CD8-positive, alpha-beta memory T cell (primary cell): ENCODE measurements at places on chromosomes 2 and 18.
A peak's percentile ranks its signal among the peaks of the same experiment; 100 is the strongest.

DNA sequence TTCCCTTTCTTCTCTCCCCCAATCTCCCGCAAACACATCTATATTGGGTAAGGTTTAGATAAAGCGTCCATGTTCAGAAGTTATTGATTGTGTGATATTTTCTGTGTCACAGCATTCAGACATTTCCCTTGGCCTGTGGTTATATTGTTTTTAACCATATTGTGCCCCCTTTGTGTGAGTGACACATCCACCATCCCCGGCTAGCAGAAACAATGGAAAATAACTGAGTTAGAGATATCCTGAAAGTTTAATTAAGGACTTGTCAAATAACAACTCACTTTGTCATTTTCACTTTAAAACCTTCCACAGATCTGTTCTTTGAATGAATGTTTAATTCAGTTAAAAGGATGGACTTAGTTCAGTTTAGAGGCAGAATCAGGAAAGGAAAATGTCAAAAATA, 151.0 kb downstream of the KCNJ3 start:
- DNase-seq, result no peak

DNA sequence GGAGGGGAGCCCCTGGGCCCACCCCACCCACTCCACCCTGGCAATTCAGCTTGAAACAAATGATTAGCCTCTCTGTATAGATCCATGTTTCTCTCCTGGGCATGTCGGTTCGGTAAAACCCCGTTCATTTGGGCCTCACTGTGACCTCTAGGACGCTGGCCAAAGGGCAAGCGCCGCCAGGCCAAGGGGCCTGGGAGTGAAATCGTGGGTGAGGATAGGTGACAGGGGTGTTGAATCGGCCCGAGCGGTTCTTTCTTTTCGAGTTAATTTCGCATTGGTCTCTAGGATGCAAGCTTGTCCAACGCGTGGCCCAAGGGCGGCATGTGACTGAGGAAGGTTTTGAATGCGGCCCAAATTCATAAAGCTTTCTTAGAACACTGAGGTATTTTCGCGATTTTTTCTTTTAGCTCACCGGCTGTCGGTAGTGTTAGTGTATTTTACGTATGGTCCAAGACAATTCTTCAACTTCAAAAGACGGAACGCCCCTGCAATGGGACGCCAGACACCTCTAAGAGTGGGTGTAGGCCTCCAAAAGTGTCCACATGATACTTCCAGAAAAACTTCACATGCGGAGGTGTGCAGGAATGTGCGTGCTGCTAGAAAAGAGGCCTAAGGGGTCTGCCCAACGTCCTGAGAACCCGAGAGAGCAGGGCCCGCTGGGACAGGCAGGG, 9.8 kb upstream of the ARID5A start:
- no peak for DNase-seq

- DNase-seq, result no peak
These were observed 1053.5 kb upstream of the FAM98A start for GRCh38 chr2:34652636-34653035.

GRCh38 chr2:235493775-235494715, at the start of gene AGAP1:
Gene AGAP1 (plus strand): TSS chr2:235494043.
- peak; percentile 52 for DNase-seq

- DNase-seq, result no peak
These were observed 78.0 kb downstream of the UPP2 start for GRCh38 chr2:158179660-158180059.

DNA sequence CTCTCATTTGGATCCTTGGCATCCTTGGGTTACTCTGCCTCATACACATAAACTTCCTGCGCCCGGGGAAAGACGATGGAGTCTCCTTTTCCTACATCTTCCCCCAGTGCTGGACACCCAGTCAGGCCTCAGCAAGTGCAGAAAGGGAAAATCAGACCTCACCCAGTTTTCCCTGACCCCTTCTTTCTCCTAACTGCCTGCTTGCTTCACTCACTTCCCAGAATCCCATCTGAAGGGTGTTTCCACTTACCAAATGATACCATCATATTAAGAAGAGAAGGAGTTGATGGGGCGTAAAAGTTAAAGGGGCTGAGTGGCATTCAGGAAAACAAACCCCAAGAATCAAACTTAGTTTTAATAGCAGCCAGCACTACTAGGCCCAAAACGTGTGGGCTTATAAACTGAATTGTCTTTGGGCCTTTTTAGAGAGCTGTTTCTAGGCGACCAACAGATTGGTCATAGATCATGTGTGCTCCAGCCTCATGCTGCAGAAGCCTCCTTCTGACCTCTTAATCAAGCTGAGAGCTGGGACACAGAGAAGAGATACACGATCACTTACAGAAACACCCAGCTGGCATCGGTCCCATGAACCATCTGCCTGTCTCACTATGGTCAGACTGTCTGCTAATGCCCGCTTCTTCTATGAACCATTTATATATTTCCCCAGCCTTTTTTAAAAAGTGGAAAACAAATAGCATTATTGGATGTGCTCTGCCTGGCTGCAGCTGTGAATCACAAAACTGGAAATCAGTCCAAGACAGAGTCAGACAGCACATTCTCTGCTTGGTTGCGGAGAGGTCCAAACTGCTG, 165.7 kb upstream of the SLC14A2 start:
- no peak for DNase-seq

GRCh38 chr2:167752734-167753133, 494.7 kb downstream of the STK39 start:
- no peak for DNase-seq

DNA sequence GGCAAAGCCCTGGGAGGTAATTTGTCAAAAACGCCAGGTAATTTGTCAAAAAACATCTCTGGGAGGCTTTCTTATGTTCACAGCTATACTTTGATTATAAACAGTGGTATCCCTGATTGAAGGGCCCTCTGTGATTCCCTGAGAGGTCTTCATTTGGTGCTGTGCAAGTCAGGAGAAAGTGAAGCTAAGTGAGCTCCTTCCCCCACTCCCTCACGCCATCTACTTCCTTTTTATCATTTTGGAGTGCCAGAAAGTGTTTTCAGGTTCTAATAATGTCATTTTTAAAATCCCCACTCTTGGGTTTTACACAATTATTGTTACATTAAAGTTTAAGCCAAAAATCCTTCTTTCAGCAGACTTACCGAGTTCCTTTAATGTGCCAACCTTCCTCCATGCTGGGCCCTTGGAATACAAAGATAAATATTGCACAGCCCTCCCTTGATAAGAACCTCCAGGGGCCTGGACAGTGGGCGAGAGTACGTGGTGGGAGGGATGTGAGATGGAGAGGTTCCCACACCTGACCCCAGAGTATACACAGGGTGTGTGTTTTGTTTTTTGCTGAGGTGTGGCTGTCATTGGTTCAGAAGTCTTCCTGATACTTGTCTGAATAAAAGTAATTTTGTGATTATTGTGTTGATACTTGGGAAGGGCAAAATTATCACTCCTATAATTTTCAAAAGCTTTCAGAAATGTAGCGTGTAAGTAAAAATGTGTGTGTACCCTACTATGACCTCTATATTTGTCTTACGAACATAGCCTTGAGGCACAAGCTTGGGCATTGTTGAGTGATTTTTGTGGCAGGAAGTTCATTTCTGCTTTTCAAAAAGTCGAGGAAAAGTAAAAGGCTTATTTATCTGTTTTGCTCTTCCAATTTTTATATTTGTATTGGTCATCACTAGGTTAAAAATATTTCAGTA, 8.2 kb downstream of the MAPRE2 start:
- DNase-seq, result no peak

DNA sequence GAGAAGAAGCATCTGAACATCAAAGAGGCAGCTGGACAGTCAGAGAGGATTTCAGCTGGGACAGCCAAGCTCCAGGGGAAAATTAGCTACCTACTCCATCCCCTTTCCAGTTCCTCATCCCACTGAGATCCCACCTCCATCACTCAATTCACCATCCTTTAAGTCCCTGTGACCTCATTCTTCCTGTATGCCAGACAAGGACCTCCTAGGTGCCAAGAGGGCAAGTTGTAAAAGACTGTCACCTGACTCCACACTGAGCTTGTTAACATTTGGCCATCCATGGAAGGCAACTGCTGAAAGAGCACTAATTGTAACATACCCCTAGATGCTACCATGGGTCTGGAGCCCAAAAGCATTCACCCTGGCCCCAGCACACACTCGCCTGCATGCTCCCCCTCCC, 97.8 kb downstream of the KYNU start:
- no peak for DNase-seq

- no peak for DNase-seq
These were observed 272.8 kb upstream of the MMADHC start for GRCh38 chr2:149860276-149860921.
